Body of pancreas (tissue), 4 donors: ENCODE measurements at places on chromosomes 7 and 10.

DNA sequence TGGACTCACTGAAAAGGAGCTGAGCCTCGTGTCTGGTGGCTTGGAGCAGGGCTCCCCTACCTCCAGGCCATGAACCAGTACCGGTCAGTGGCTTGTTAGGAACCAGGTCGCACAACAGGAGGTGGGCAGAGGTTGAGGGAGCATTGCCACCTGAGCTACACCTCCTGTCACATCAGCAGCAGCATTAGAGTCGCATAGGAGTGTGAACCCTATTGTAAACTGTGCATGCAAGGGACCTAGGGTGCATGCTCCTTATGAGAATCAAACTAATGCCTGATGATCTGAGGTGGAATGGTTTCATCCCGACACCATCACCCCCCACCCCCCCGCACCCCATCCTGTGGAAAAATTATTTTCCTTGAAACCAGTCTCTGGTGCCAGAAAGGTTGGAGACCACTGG is 50.4 kb downstream of the TSPAN15 start:
- no peak for DNase-seq

- no peak for DNase-seq
Observed at GRCh38 chr7:152202056-152202455, 176.6 kb downstream of the GALNT11 start.

- DNase-seq, result peak; percentile 35
Observed at GRCh38 chr10:132400547-132401151, 3.6 kb downstream of the PWWP2B start.

DNA sequence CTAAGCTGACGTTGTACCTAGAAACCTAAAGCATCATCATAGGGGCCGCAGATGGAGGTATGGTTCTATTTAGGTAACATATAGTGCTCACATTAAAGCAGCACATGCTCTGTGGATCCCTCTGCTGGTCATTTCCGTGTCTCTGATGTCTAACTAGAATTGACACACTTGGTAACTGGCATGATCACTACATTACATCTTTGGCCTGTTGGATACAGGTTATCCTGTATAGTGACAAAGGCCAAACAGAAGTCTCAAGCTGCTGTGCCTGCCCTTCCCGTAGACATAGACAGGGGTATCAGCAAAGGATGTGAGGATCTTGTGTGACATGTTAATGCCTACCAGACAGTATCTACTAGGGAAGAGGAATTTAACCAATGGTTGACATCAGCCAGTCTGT is 51.2 kb downstream of the KIF5B start:
- peak; percentile 44 for DNase-seq

- no peak for DNase-seq
Observed at GRCh38 chr7:2274666-2275065, 32.6 kb downstream of the NUDT1 start.

DNA sequence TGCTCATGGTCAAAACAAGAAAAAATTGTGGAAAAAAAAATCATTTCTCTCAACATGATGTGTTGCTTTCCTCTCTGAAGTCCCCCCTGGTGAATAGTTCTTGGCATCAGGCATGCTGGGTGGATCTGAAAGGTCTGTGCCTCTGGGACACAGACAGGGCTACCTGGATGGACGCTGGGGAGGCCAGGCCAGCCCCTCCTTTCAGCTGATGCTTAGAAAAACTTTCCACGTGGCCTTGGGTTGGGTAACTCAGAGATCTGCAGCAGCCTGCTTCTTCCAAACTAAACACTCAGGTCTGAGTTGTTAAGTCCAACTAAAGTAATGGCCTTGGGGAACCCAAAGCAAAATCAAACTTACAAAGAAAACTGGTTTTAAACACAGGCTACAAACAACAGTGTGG is 113.0 kb downstream of the CCDC3 start:
- no peak for DNase-seq

GRCh38 chr7:25084821-25085220 is 40.2 kb downstream of the CYCS start:
- DNase-seq, result no peak

GRCh38 chr10:114893251-114893650 is 44.7 kb upstream of the TRUB1 start:
- no peak for DNase-seq

GRCh38 chr7:155980841-155981240 is 168.6 kb upstream of the SHH start:
- DNase-seq, result no peak

- DNase-seq, result peak; percentile 91
Observed at GRCh38 chr10:69685802-69686585, 55.9 kb downstream of the FAM241B start.

GRCh38 chr7:121499624-121500023 is 103.5 kb upstream of the FAM3C start:
- no peak for DNase-seq

GRCh38 chr7:134104166-134104565 is 23.0 kb upstream of the LRGUK start:
- no peak for DNase-seq

DNA sequence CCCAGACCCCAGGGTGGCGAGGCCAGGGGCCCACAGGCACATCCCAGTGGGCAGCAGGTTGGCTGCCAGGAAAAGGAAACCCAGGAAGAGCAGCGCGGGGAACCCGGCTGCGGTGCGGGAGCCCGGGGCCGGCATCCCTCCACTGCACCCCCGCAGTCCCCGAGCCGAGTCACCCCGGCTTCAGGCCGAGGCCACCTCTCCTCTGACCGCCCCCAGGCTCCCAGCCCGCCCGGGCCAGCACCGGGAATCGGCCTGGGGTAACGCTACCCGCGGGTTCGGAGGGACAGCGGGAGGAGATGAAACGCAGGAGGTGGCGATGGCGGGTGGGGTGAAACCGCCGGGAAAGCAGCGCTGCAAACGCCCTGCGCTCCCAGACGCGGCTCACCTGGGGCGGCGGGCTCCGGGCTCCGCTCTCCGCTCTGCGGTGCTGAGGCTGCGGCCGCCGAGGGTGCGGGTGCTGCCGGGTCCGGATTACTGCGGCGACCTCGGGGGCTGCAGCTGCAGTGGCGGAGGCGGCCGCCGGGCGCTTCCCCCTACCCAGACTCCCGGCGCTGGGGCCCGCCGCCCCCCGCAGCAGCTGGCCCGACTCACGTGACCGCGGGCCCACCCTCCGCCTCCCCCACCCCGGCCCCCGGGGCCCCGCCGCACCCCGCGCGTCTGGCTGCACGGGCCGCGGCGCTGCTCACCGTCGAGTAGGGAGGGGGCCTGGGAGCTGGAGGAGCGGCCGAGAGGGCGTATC is at the start of gene SCRN1:
Gene SCRN1 (minus strand): TSS at position 545 of the 739 bp plus-strand sequence. CDS start 20,734 bp downstream, outside the sequence.
- DNase-seq, result peak; percentile 70

DNA sequence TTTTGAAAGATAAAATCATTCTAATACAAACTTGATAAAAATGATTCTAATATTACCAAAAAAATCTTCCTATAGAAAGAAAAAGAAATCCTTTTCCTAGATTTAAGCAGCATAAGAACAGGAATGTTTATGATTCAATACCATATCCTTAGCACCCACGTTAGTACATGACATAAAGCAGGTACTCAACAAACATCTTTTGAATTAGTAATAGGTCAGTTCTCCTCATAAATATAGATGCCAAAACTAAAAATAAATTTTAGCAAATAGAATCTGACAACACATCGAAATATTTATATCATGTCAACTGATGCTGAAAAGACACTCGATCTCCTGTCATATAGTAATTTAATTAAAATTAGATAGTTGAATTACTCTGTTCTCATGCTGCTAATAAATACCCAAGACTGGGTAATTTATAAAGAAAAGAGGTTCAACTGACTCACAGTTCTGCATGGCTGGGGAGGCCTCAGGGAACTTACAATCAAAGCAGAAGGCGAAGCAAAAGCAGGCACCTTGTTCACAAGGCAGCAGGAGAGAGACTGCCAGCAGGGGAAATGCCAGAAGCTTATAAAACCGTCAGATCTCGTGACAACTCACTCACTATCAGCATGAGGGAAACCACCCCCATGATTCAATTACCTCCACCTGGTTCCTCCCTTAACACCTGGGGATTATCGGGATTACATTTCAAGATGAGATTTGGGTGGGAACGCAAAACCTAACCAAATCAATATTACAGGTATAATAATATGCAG is 191.8 kb downstream of the HTR7 start:
- DNase-seq, result no peak

GRCh38 chr7:127091620-127092019 is 161.1 kb downstream of the GRM8 start:
- no peak for DNase-seq

GRCh38 chr7:73974948-73975926 is 52.7 kb upstream of the ELN start:
- DNase-seq, result no peak

- DNase-seq, result peak; percentile 72
Observed at GRCh38 chr10:3347413-3348182, 175.0 kb upstream of the PITRM1 start.

DNA sequence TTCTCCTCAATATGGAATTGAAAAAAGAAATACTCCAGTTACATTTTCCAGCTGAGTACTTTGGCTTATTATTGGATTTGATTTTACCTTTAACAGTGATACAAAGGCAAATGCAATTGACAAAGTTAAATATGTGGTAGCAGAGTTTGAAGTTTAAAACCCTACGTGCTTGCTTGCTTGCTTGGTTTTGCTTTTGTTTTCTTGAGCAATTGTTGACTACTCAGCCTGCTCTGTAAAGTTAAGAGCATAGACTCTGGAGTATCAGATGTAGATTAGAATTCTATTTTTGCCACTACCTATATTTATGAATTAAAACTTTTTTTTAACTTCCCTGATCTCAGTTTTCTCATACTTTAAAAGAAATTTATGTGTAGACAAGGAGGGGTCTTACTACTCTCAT is 51.4 kb downstream of the PCDH15 start:
- no peak for DNase-seq

DNA sequence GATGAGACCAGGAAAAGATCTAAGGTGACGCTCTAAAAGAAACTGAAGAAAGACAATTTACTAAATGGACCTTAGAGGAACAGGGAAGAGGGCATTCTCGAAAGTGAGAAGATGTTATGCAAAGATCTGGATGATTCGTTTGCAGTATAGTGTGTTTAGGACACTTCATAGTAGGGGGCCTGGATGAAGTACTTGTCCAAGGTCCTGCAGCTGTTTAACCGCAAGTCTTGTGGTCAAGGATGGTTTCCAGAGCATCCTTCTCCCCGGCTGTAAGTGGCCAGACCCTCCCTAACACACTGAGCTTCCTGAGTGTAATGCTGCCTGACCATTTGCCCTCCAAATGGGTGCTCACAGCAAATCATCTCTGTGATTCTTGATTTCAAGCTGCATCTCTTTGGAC is 101.6 kb downstream of the XPNPEP1 start:
- no peak for DNase-seq

- DNase-seq, result no peak
Observed at GRCh38 chr10:123380491-123381085, 226.4 kb downstream of the BUB3 start.

- no peak for DNase-seq
Observed at GRCh38 chr7:4962872-4963775, 4.1 kb upstream of the MMD2 start.

GRCh38 chr7:36051501-36051900 is 101.6 kb upstream of the EEPD1 start:
- no peak for DNase-seq

- no peak for DNase-seq
Observed at GRCh38 chr7:155263581-155264143, 34.0 kb upstream of the INSIG1 start.

GRCh38 chr7:16021851-16022250 is 335.4 kb upstream of the MEOX2 start:
- no peak for DNase-seq

DNA sequence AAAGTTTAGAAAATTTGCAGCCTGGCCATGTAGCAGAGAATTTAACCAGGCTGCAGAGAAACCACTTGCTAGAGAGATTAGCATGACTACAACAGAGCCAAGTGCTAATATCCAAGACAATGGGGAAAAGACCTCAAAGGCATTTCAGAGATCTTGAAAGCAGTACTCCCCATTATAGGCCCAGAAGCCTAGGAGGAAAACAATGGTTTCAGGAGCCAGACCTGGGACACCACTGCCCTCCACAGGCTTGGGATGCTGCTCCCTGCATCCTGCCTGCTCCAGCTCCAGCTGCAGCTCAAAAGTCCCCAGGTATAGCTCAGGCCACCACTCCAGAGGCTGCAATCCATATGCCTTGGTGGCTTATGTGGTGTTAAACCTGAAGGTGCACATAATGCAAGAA is 101.5 kb upstream of the TMEM72 start:
- no peak for DNase-seq

DNA sequence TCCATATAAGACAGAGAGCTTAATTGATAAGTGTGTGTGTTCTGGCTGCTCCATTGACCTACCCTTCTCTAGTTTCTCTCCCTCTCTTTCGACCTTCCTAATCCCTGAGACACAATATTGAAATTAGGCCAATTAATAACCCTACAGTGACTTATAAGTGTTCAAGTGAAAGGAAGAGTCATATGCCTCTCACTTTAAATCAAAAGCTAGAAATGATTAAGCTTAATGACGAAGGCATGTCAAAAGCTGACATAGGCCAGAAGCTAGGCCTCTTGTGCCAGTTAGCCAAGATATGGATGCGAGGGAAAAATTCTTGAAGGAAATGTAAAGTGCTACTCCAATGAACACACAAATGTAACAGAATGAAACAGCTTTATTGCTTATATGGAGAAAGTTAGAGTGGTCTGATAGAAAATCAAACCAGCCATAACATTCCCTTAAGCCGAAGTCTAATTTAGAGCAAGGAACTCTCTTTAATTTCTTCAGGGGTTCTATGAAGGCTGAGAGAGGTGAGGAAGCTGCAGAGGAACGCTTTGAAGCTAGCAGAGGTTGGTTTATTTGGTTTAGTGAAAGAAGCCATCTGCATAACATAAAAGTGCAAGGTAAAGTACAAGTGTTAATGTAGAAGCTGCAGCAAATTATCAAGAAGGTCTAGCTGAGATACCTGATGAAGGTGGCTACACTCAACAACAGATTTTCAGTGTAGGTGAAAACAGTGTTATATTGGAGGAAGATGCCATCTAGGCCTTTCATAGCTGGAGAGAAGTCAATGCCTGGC is 53.8 kb downstream of the ST7 start:
- no peak for DNase-seq

- no peak for DNase-seq
Observed at GRCh38 chr10:113329121-113329596, 223.7 kb upstream of the HABP2 start.

DNA sequence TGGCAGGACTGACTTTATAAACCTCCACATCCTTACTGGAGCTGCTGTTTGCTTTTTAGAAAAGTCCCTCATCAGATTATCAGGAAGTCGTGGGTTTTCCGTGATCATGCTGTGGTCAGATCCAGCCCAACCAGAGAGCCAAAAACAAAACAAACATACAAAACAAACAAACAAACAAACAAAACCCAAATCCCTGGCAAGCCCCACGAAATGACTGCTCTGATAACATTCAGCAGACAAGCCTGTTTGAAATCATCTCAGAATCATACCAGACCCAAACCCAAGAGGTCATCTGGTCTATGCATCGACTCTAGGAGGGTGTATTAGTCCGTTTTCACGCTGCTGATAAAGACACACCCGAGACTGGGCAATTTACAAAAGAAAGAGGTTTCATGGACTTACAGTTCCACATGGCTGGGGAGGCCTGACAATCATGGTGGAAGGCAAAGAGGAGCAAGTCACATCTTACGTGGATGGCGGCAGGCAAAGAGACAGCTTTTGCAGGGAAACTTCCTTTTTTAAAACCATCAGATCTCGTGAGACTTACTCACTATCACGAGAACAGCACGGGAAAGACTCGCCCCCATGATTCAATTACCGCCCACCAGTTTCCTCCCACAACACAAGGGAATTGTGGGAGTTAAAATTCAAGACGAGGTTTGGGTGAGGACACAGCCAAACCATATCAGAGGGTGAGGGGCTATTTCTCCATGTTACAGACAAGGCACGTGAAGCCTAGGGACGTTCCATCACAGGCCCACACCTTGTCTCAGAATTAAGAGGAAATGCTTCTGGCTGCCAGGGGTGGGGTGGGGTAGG is 85.7 kb downstream of the PARP12 start:
- DNase-seq, result no peak

- no peak for DNase-seq
Observed at GRCh38 chr10:129361676-129362376, 105.2 kb upstream of the MGMT start.
